ENCODE measurements at places on chromosomes 4 and X.

- DNase-seq: no peak
Observed at GRCh38 chr4:158481811-158482210, 39.9 kb upstream of the RXFP1 start.

GRCh38 chrX:72467135-72467534 lies 105.5 kb downstream of the HDAC8 start:
- no peak for DNase-seq

GRCh38 chrX:3250966-3251365 lies 95.5 kb downstream of the MXRA5 start:
- no peak for DNase-seq

GRCh38 chrX:38080808-38081207 lies 74.5 kb downstream of the SYTL5 start:
- no peak for DNase-seq

- no peak for DNase-seq
Observed at GRCh38 chr4:77617203-77617602, 11.6 kb downstream of the CXCL13 start.

- DNase-seq: no peak
Observed at GRCh38 chrX:31200430-31200829, 128.6 kb upstream of the FTHL17 start.

DNA sequence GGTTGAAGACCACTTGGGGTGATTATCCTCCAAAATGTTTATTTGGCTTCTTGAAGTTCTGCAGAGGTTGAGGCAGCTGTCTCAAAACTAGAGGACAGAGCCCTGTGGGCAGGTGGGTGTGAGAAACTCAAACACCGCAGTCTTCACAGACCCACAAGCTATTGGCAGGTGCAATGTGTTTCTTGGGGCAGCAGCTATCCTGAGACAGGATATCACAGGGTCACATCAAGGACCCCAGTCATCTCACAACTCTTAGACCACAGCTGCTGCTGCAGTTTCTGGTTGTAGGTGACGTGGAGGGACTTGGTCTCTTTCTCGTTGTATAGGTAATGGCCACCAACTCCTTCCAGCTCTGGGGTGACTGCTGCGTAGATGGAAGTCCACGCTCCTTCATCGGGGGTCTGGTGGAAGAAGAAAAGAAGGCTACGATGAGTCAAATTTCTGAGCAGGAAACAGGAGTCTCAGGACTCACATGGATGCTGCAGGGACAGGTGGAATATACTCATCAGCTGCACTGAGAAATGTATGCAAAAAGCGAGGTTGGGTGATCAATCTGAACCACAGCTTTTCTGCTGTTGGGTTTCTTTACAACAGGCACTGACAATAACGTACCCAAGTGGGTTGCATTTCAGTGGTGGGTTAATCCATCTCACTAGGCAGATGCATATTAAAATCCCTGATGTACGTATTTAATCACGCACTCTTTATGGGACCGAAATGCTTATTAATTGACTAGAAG lies 279.8 kb downstream of the DHRSX start:
- no peak for DNase-seq

DNA sequence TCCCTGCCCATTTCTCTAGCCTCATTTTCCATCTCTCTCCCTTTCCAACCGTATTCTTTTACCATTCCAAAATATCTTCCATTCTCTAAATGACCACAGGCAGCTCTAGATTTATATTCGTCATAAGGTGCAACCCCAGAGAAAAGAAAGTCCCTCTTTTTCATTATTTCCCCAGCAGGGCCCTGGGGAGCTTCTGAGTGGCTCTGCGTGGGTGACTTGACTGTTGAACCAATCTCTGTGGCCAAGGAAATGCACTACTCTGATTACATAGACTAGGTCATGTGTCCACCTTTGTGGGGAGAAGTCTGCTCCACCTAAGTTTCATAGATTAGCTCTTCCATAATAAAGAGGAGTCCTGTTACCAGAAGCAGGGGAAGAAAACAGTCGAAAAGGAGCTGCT lies 51.4 kb downstream of the ATOH1 start:
- no peak for DNase-seq

GRCh38 chr4:7248857-7249256 lies 56.5 kb downstream of the SORCS2 start:
- DNase-seq: no peak

DNA sequence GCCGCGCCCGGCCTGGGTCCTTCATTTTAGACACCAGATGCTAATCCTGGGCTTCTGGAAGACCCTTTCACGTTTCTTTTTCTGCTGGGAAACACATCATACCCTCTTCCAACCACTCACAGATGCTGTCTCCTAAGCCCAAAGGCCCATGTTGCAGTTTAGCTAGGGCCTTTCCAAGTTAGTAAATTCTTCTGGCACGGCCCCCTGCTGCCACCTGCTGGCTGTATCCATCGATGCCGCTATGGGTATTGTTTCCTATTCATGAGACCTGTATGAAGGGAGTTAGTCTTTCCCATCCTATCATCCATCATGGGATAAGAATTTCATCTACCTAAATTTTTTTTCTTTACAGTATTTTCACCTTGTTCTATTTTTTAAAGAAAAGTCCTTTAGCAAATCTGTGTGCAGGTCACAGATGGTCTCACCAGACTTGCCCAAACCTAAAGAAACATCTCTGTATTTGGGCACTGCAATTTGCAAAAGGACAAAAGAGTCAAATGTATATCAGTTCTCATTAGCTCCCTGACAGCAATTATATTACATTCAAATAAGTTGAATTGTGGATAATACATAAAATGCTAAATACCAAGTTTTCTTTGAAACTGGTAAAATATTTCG lies 37.8 kb upstream of the SLC9A7 start:
- DNase-seq: peak; percentile 36

DNA sequence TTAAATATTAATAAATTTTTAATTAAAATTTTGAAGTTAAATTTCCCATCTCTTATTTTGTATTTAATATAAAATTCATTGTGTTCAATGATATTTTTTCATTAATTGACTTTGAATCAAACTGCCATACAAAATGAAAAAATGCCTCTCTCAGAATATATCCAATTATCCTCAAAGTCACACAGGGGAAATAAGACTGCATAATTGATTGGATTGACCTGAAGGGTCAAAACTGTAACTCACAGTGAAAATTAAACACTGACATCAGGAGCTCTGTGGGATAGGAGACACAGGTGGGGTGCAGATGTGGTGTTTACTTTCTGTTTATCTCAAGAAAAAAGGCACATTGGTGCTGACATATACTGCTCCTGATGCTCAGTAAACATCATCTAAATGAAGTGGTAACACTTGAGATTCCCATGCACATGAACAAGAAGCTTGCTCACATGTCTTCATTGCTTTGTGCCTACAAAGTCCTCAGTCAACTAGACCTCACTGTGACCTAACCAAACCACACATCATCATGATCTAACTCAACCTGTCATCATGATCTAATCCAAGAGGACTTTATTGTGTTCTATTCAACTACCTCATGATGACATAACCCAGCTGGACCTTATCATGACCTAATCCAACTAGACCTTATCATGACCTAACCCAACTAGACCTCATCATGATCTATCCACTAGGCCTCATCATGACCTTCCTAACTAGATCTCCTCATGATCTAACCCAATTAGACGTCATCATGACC lies 83.7 kb downstream of the DHRSX start:
- no peak for DNase-seq

DNA sequence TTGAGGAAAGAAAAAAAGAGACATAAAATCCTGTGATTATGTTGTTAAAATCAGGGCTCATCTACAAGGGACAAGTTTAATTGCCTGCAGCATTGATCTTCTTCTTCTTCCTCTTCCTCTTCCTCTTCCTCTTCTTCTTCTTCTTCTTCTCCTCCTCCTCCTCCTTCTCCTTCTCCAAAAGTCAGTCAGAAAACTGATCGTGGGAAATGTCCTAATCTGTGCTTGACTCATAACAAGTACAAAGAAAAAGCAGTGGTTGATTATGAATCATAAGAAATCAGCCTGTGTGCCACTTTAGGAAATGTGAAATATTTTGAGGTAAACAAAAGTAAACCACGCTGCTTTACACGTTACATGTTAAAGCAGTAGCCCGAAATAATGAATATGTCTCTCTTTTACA lies 2.7 kb upstream of the ATP10D start:
- no peak for DNase-seq

Data from NCI-H1436 (cell line).